ENCODE measurements at places on chromosomes 11 and 22.

DNA sequence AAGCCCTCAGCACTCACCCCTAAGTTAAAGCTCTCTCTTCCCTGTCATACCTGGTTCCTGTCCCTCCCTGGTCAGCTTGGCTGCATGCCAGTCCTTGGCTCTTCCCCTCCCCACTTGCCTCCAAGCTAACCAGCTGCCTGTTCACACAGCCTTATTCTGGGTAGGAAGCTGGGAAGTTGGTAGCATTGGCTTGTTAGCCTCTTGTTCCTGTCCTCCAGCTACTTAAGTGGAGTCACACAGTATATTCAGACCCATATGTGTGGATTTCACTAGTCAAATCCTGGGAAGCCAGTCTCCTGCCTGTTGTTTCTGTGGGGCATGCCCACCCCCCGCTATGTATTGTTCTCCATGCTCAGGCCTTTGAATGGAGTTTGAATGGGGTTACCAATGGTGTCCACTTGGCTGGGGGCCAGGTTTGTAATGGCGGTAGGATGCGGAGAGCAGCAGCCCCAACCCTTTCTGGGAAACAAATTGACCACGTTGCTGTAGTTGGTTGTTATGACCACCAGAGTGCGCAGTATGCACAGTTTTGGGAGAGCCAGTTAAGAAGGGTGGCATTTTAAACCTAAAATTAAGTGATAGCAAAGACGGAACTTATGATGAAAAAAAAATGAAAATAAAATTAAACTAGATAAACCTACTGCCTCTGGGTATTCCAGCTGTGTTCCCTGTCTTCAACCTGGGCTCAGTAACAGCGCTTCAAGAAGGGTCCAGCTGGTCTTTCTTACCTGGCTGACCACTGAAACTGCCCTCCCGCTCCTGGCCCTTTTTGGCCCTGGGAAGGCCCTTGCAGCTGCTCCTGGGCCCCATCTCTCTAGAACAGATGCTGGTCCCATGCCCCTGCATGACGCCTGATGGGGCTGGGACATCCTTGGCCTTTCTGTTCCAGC, 10.7 kb upstream of the RPS3 start:
- DNase-seq = peak; percentile 63

DNA sequence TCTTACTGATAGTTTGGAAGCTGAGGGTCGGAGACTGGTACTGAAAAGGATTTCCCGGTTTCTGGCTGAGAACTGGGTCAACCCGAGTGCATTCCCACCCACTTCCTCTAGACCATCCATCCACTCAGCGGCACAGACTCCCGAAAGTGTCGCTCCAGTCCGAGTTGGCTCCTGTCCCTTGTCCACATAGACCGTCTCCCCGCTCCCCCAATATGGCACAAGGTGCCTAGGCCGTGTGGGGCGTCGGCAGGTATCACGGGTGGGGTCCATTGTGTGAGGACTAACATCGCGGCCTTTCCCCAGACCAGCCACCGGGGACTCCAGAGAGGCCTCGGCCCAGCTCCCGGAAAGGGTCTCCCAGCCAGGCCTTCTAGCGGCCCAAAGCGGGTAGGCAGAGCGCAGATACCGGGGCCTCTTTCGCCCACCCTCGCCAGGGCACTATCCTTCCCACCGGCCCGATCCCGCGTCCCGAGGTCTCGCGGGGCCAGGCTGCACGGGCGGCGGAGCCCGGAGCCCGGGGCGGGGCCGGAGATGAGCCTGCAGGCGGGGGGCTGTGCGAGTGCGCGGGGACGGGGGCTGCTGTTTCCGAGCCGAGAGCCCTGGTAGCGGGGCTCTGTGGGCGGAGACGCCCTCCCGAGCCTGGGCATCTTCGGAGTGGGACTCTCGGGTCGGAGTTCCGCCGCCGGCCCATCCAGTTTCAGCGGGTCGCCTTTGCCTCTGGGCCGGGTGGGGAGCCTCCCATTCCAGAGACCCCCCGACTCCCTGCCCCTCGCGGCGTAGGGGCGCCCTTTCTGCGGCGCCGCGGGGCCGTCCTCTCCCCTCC, 21.1 kb downstream of the SERPINH1 start:
- DNase-seq = peak; percentile 33

DNA sequence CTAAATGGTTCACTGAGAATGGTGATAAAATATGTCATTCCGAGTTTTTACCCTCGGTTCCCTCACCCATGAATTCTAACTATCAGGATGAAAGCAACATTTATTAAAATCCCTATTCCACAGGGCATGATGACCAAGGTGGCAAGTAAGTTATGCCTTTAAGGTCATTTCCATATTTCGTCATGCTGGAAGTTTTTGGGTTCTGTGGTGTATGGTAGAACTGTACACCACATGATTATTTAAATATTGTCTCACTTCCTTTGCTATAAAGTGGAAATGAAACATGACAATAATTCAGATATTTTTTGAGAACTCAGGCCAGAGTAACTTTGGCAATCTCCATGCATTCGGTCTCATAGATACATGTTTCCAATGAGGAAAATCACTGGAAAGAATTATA, 68.5 kb upstream of the CARD18 start:
- no peak for DNase-seq

DNA sequence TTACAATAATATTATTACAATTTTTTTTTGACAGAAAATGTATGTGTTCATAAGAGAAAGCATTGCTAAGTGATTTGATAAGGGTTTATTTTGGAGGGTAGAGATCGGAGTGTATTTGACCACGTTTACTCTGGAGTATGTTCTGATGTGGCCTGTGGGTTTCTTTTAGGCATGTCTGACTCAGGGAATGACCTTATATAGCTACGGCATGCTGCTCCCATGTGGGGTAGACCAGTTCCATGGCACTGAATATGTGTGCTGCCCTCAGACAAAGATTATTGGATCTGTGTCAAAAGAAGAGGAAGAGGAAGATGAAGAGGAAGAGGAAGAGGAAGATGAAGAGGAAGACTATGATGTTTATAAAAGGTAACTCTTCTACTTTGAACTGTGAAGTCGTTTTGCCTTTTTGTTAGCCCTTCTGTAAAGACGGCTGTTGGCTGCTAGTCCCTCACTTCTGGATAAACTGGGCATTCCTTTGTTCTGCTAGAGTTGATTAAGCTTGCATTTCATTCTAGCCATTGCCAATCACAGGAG, 38.1 kb upstream of the ST14 start:
- no peak for DNase-seq

- DNase-seq = no peak
These were observed 21.6 kb upstream of the SLC22A12 start for GRCh38 chr11:64569300-64569970.

- DNase-seq = no peak
These were observed 19.1 kb downstream of the SPECC1L start for GRCh38 chr22:24289741-24290163.

Data from NCI-H2107 (cell line).